ENCODE measurements at places on chromosomes 12 and 14.

GRCh38 chr12:2797721-2798418 is 3.1 kb downstream of the FKBP4 start:
- DNase-seq: no peak

DNA sequence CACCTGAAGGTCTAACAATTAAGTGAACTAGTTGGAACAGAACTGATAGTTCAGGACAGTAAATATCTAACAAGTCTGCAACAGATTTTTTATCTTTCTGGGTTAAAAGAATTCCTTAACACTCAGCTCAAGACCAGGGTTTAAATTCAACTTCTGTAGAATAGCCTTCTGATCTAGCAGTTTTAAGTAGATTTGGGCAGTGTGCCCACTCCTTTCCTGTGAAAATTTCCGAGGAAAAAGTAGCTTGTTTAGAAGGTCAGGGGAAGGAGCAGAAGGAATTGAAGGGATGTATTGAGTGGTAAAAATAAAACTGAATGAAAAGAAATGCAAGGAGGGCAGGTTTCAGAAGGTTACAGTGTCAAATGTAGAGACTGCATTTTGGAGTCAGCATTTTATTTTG is 45.8 kb downstream of the ATL1 start:
- no peak for DNase-seq

DNA sequence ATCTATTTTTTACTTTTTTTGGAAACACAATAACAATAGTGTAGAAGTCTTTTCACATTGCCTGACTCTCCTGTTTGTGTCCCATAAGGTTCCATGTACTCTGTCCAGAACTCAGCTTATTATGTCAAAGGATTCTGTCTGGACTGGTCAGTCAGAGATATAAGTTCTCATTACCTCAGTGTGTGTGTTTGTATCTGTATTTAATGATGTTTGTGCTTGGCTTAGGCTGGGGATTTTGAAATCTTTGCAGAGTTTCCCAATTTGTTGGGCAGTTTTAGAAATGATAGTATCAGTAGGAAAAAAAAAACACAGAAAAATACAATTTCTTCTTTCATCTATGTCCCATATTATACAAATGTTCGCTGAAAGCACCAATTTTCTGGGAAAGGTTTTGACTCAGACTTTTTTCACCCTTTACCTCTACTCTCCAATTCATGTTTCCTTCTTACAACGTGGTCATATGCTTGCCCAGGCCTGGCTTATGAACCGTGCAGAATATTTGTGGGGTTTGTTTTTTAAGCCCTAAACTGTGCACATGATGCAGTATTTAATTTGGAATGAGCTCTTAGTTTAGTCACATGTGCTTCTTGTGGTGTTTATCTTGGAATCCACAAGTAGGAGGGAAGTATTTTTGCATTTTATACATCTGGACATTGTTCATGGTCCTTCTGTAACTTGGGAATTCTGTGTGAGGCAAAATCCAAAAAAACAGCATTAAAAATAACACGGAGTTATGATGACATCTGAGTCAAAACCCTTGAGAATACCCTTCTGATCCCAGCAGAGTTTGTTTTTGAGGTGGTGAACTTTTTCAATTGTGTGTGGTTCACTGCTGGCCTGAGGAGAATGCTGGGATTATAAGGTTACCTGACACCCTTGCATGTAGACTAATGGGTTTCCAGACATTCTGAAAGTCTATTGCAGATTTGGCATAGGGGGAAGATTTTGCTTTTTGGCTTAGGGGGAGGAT is 121.2 kb downstream of the RAD51B start:
- DNase-seq: no peak

DNA sequence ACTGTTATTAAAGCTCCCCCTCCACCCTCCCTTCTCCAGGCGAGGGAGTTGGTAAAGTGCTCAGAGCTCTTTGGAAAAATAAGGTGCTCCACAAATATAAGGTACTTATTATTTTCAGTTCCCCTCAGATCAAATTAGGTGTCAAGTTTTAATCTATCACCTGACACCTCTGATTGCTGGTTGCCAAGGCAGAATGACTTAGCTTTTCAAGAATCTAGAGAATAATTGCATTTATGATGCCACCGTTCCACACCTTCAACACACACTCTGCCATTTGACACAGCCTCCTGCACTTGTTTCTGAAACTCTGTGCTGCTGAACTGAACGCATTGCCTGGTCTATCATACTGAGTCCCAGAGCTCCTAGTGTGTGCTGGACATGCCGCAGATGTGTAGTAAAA is 128.6 kb downstream of the CRACR2A start:
- no peak for DNase-seq

- no peak for DNase-seq
Observed at GRCh38 chr12:15044471-15044870, 71.6 kb downstream of the PDE6H start.

- no peak for DNase-seq
Observed at GRCh38 chr12:30753751-30754382, 884 bp downstream of the CAPRIN2 start.

GRCh38 chr12:71878208-71878607 is 38.6 kb downstream of the TBC1D15 start:
- DNase-seq: no peak

GRCh38 chr14:42994051-42994736 is 1387.5 kb downstream of the LRFN5 start:
- no peak for DNase-seq

DNA sequence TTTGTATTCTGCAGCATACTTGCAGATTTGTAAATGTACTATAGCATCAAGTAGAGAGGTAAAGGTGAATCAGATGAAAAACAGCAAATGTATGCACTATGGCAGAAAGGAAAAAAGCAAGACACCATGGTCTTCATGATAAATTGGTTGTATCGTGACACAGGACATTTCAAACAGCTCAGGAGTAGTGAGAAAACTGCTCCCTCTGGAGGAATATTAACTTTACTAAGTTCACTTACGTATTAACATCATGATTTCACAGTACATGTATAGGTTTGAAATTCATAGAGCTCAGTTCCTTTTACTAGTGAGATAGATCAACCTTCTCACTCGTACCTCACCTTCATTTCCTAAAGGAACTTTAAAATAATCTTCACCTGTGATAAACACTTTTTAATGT is 6.5 kb downstream of the MBIP start:
- DNase-seq: no peak

GRCh38 chr12:118682656-118683055 is 298.7 kb upstream of the SRRM4 start:
- DNase-seq: no peak

DNA sequence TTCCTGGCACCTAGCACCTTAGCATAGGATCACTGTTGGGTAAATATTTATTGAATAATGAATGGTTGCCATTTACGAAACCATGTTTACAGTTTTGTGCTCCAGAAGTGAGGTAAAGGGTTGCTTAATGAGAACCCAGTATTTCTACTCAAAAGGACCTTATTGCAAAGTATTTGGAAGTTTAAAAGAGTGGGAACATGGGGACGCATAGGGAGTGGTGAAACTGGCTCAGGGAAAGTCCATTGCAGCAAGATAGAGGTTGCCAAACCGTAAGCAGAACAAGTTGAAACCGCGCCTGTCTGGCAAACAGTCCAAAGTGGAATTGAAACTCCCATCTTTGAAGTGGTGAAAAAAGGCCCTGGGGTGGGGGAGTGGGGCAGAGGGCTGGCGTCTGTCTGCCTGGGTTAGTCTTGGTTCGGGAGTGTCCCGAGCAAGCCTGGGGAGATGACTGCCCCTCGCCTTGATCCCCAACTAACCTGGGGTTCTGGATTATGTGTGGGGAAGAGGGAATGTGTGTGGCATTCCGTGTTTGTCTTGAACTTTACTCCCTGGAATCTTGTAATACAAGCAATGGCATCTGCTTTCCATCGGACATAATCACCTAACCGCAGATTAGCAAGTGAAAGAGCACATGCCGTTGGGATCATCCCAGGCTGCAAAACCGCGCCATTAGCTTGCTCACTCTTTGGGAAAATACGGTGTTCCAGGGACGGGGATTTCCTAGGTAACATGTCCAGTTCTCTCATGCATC is 7.2 kb downstream of the ALDH2 start:
- DNase-seq: no peak

DNA sequence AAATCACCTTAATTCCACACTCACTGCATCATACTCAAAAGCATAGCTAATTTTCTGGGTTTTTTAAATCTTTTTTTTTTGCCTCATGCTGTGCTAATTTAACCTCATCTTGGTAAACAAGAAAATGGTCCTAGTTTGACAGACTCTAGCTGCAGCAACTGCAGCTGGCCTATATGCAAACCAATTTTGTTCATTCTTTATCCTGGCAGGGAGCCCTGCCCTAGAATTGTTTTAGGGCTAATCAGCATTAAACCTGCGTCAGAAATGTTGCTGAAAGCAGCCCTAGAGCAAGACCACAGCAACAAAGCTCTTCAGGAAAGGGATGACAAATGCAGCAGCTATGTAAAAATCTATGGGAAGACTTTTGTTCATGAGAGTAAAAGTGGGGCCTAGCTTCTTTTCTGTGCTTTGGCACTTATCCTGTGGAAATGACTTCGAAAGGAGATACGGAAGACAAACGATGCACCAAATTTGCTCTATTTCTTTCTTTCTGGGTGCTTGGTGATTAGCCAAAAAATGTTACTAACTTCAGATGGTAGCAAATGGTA is 72.2 kb downstream of the DENND5B start:
- no peak for DNase-seq

DNA sequence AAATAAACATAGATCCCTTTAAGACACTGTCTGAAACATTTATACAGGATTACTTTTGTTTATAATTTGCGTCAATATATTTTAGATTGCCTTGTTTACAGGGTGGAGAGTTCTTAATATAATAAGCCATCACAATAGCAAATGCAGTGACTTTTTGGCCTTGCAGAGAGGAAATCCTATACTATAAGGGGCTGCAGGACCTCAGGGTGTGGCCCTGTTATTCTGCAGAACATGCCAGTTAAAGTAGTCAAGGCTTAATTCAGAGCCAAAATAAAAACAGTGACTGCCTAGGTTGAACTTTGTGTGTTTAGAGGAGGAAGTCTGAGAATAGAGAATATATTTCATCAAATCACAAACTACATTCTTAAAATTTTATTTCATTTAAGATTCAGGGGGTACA is 381.6 kb downstream of the DUSP6 start:
- DNase-seq: no peak

GRCh38 chr12:95820096-95820703 is 29.6 kb upstream of the NTN4 start:
- no peak for DNase-seq

GRCh38 chr14:52021957-52022600 is 32.7 kb downstream of the RTRAF start:
- no peak for DNase-seq

- no peak for DNase-seq
Observed at GRCh38 chr12:77042833-77043232, 22.5 kb downstream of the E2F7 start.

- no peak for DNase-seq
Observed at GRCh38 chr14:69673578-69674305, 62.3 kb downstream of the SUSD6 start.

- no peak for DNase-seq
Observed at GRCh38 chr12:127607146-127607725, 659.7 kb upstream of the TMEM132C start.

- no peak for DNase-seq
Observed at GRCh38 chr14:52272375-52272774, 4.9 kb downstream of the PTGDR start.

DNA sequence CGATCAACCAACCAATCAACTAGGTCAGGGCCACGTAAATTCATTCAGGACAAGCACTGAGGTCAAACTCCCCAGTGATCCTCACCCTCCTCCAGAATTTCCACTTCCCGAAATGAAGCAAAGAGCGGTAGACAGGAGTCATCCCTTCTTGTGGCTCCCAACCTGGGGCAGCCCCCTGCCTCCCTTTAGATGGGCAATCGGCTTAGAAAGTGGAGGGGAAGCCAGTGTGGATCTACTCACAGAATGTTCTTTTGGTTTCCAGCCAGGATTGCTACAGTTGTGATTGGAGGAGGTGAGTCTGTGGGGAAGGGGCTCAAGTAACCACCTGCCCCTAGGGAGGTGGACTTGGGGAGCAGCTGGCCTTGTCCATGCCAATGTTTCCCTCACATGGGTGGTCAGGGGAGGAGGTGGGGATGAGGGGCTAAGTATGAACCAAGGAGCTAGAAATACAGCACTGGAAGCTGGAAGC is 4.1 kb downstream of the IFI27 start:
- no peak for DNase-seq

DNA sequence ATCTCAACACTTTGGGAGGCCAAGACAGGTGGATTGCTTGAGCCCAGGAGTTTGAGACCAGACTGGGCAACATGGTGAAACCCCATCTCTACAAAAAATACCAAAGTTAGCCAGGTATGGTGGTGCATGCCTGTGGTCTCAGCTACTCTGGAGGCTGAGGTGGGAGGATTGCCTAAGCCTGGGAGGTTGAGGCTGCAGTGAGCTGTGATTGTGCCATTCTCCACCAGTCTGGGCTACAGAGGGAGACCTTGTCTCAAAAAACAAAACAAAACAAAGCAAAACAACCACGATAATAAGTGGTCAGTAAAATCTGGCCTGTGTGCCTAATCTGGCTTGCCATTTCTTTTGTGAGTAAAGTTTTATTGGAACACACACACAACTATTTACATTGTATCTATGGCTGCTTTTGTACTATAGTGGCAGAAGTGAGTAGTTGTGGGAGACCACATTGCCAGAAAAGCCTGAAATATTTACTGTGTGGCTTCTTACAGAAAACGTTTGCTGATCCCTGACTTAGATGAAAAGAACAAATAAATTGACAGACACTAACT is 19.4 kb upstream of the KLRG1 start:
- DNase-seq: no peak

GRCh38 chr12:113142173-113142885 is 6.8 kb upstream of the RASAL1 start:
- no peak for DNase-seq

- no peak for DNase-seq
Observed at GRCh38 chr14:100077441-100077840, 12.2 kb downstream of the EVL start.

DNA sequence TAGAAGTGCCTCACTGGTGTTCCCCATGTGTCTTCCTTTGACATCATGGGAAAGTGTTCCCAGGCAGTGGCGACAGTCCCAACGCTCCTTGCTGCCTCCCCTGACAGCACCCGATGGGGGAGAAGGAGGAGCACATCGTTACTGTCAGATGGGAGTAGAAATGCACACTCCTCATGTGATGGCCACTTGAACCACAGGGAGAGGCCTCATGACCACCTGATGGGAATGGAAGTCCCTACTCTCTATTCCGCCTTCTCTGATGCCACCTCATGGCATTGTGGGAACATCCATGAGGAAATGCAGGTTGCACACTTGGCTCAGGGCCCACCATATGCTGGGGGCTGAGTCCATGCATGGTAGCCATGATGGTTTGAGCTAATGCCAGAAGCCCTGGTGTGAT is 14.3 kb upstream of the CORO1C start:
- no peak for DNase-seq

- no peak for DNase-seq
Observed at GRCh38 chr14:76491172-76491930, 115.4 kb downstream of the ESRRB start.

GRCh38 chr14:87705439-87705896 is 287.5 kb downstream of the GALC start:
- DNase-seq: no peak

- DNase-seq: no peak
Observed at GRCh38 chr14:22819151-22819988, 4.1 kb upstream of the SLC7A7 start.

All from activated naive CD4-positive, alpha-beta T cell (primary cell).